ENCODE measurements at places on chromosomes 12 and 14.

DNA sequence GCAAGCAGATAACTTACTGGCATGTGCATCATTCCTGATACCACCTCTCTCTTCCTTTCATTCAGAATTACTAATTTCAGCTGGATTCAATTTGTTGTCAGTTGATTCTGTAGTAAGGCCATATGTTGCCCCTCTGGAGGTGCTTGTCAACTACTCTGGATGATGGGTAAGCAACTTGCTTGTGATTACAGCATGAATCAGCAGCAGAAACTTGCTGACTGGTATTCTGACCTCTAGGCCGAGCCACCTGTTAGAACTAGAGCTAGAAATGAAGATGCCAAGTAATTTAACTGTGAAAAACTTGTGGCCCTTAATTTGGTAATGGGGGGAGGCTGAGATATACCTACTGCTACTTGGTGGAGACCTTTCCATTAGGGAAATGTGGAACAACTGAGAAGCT lies 5.1 kb downstream of the RNF10 start:
- no peak for DNase-seq

GRCh38 chr14:104385111-104385510 lies 194.5 kb upstream of the C14orf180 start:
- no peak for DNase-seq

DNA sequence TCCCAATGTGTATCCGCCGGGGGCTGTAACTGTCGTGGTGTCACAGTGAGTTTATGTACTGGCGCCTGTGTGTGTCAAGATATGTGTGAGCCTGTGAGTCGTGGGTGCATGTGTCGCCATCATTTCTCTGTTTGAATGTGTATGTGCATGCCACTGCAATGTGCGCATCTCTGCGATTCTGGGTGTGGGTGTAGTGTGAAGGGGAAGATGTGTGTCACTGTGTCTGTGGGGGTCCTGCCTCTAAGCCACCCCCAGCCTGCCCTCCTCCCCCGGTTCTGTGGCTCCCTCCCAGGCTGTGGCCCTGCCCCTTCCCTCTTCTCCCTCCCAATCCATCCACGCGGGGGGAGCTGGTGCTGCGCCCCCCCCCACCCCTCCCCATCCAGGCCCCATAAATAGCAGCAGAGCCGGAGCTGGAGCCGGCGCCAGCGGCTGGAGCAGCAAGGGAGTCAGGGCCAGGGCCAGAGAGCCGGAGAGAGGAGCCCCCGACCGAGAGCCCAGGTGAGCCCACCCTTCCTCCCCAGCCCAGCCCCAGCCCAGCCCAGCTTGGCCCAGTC lies at the start of gene CPNE6:
TSS of gene CPNE6 (plus strand) at position 419 of the 554 bp plus-strand sequence. CDS start 1,375 bp downstream, outside the sequence.
- peak; percentile 37 for DNase-seq

GRCh38 chr12:26658991-26659390 lies 174.0 kb downstream of the ITPR2 start:
- DNase-seq: no peak

GRCh38 chr14:54120260-54120659 lies 163.6 kb upstream of the BMP4 start:
- DNase-seq: no peak

- DNase-seq: no peak
These were observed 171.8 kb upstream of the ALG10B start for GRCh38 chr12:38144601-38145436.

DNA sequence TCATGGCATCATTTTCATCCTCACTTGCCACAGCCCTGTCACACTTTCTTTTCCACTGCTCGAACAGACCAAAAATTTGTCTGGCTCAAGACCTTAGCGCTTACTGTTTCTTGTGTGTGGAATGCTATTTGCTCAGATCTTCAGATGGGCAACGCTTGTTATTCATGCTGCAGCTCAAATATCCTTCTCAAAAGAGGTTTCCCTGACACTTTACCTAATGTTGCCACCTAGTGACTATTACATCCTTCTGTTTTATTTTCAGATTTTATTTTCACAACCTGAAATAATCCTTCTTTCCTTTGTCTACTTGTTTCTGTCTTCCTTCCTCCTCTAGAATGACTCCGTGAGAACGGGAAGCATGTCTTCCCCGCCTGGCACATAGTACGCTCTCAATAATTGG lies 5.6 kb downstream of the FBXO33 start:
- no peak for DNase-seq

- DNase-seq: no peak
These were observed 276.8 kb upstream of the TMPO start for GRCh38 chr12:98238515-98239130.

GRCh38 chr12:118052324-118053070 lies 8.5 kb downstream of the WSB2 start:
- no peak for DNase-seq

- DNase-seq: no peak
These were observed 477.5 kb upstream of the RGS6 start for GRCh38 chr14:71454513-71455332.

- no peak for DNase-seq
These were observed 14.0 kb downstream of the CCDC62 start for GRCh38 chr12:122788387-122788786.

DNA sequence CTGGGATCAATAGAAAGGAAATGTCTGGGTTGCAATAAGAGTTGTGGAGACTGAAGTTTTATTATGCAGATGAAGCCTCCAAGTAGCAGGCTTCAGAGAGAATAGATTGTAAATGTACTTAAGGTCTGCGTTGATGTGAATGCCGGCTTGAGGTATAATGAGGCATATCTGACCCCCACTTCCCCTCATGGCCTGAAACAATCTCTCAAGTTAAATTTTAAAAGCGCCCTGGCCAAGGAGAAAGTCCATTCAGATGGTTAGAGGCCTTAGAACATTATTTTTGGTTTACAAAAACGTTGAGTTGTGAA lies 28.3 kb upstream of the HIGD1C start:
- DNase-seq: no peak

DNA sequence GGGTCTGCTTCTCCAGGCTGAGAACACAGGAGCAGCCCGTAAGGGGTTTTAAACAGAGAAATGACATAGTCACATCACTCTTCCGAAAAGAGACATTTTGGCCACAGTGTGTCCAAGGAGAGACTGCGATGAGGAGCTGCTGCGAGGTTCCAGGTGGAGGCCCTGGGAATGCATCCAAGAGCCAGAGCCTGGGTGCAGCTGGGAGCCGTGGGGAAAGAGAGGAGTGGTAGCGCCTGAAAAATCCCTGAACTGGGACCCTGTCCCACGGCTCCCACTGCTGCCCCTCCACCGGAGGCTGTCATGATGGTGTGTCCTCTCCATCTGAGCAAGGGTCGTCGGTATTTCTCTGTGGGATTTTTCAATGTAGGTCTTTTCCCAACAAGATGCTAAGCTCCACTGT lies 146.9 kb downstream of the BCL11B start:
- DNase-seq: no peak

DNA sequence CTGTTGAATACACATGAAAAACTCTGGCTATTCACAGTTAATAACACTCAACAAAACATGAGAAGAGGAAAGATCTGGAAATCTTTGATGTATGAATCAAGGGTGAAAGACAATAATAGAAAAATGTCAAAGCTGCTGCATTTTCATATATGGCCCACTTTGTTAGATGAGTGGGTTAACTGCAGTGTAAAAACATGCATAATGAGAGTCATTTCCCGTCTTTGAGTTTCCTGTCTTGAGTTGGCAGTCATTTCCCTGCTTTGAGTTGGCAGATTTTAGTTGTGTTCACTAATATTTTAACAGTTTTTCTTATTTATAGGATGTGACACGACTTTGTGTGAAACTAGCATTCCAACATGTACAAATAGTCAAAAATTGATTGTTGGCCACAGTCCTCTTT lies 87.9 kb upstream of the PTPRQ start:
- DNase-seq: no peak

- DNase-seq: no peak
These were observed 3.2 kb upstream of the CRIP1 start for GRCh38 chr14:105483300-105484068.

- DNase-seq: no peak
These were observed 132.0 kb downstream of the EMP1 start for GRCh38 chr12:13328535-13328934.

- DNase-seq: peak; percentile 22
These were observed 16.6 kb downstream of the RFLNA start for GRCh38 chr12:124311292-124312109.

DNA sequence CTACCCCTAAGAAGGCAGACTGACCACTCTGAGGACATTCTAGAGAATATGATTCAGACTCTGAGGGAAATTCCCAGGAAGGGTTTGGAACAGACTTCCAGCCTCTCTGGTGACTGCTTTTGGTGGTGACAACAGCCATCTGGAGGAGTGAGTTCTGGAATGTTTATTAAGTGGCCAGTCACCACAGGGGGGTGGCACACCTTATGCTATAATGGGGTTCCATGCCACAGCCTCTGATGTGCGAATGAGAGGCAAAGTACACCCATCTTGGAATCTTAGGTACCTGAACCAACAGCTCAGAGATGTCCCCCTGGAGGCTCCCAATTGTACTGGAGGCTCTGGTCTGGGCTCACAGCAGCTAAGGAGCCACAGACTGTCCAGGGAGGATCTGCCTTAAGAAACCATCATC lies 9.5 kb upstream of the TINF2 start:
- DNase-seq: no peak

GRCh38 chr12:45509187-45509586 lies 220.3 kb upstream of the ARID2 start:
- DNase-seq: no peak

GRCh38 chr14:58783792-58784511 lies 146.2 kb downstream of the DACT1 start:
- no peak for DNase-seq

DNA sequence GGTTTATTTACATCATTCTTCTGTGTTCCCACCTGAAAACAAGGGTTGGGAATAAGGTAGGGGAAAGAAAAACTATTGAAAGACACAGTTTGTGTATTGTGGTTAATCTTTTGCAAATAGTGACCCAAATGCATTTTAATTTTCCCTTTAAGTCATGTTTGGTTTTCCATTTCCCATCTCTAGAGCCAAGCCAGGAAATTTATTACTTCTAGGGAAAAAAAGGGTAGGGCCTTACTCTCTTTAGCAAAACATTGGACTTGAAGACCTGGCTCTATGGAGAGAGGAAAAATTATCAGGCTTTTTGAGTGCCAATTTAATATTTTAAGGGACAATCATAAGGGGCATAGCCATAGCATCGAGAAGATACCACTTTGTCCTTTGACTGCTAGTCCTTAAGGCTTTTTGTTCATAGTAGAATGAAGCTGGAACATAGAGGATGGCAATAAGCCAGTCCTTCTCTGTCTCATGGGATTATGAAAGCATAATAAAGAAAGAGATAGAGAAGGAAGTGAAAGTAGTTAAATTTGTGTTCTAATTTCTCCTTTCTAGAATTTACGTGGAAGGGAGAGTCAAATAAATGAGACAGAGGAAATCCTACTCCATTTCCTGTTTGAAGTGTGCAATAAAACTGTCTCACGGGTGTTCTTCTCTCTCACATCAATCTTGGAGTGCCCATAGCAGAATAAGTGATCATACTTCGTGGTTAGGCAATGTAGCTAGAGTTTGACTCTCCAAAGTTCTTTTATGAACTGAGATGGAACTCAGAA lies 50.9 kb upstream of the PPFIA2 start:
- no peak for DNase-seq

GRCh38 chr14:76773188-76773885 lies 12.1 kb downstream of the VASH1 start:
- no peak for DNase-seq

DNA sequence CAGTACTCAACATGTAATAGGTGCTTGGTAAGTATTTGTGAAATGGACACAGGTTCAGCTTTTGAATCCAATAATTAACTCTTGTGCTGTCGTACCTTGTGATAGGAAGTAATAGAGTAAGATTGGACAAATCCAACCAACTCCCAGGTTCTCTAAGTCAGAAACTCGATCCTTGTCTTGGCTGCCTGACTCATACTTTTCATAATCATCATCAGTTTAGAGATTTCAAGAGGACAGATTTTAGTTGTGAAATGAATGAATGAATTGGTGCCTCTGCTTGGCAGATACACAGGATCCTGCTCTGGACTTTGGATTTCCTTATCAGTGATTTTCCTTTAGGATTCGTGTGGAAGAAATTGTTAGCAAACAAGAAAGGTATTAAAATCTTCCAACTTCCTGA lies 1145.2 kb downstream of the AACS start:
- no peak for DNase-seq

GRCh38 chr14:23285530-23286019 lies 357 bp downstream of the HOMEZ start:
- DNase-seq: no peak

- DNase-seq: no peak
These were observed 196.2 kb downstream of the CACNA1C start for GRCh38 chr12:2248901-2249381.

- no peak for DNase-seq
These were observed 131.0 kb downstream of the TTC8 start for GRCh38 chr14:88955455-88955854.

GRCh38 chr12:52434760-52435530 lies 774 bp upstream of the KRT75 start:
- DNase-seq: no peak

DNA sequence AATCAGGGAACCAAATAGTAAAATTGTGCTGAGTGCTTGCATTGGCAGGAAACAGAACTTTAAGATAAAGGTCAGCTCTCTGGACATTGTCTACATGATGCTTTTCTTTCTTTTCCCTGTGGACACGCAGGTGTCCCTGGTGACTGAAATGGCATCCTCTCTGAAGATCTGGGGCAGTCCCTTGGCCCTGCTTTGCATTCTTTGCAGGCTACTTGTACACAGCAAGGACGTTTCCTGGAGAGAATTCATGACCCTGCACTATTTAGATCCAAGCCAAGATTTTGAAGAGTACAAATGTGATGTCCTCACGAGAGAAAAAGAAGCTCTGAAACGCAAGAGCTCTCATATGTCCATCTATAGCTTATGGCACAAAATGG lies 11.3 kb upstream of the EDDM3A start:
- DNase-seq: no peak

DNA sequence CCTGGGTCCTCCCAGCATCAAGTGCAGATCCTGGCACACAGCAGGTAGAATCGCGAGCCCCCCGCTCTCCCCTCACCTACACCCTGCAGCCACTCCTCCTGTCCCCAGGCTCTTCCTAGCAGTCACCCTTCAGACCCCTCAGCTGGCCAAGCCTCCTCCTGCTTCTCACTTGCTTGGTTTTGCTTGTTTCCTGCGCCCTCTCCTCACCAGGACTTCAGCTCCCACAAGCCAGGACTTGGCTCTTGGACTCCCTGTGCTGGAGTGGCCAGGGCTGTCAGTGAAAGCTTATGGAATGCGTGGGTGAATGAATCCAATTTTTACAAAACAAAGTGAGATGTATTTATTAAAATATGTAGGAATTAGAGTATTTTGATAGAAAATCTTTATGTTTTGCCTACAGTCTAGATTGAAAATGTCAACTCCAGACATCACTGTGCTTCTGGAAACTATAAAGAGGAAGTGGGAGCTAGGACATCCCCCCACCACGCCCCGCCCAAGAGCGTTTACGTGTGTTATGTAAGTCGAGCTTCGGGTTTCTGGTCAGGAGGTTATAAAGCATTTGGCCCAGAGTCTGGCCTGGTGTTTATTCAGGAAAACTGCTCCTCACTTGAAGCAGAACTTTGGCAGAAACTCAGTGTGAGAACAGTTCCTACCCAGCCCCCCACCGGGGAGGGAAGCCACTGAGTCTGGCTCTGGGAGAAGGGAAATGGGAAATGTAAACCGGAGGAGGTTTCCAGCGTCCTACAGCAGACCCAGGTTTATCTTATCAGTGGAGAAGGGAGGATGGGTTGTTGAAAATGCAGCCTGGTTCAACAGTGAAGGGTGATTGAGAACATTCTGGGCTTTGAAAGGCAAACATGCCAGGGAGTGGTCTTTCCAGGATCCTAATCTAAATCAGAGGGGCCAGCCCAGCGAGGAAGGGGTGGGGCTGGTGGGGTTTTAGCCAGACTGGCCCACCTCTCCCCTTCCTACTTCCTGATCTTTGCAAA lies 8.8 kb downstream of the ALDH2 start:
- DNase-seq: no peak
